Natural killer cell (primary cell): ENCODE measurements at places on chromosomes 6 and 20. TPM values are rescaled to one million over a fixed set of nuclear protein-coding genes. Genes with fewer than 3 reads are reported as not detected.

DNA sequence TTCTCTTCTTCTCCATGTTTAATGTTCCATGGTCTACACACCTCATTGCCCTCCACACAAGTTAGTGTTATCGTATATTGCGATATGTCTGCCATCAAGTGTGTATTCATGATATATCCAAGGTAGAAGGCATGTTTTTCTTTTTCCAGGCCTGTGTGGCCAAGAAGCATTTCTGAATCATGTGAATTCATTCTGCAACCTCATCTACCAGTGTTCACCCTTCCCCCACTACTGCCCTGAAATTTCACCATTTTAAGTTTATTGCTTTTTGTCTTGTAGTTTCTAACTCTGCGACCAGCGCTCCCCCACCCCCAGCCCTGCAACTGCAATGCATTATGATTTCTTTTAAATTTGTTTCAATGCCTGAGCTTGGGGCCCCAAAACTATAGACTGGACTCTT lies 618.0 kb upstream of the FLRT3 start:
- no peaks in the 10 kb centered on the region for H3K4me1 ChIP-seq
- no peaks in the 10 kb centered on the region for H3K36me3 ChIP-seq
- no peaks in the 10 kb centered on the region for H3K27me3 ChIP-seq
- H3K4me3 ChIP-seq = no peak overlapping the region

Gene RNF8
- total RNA-seq = 14.0 TPM

DNA sequence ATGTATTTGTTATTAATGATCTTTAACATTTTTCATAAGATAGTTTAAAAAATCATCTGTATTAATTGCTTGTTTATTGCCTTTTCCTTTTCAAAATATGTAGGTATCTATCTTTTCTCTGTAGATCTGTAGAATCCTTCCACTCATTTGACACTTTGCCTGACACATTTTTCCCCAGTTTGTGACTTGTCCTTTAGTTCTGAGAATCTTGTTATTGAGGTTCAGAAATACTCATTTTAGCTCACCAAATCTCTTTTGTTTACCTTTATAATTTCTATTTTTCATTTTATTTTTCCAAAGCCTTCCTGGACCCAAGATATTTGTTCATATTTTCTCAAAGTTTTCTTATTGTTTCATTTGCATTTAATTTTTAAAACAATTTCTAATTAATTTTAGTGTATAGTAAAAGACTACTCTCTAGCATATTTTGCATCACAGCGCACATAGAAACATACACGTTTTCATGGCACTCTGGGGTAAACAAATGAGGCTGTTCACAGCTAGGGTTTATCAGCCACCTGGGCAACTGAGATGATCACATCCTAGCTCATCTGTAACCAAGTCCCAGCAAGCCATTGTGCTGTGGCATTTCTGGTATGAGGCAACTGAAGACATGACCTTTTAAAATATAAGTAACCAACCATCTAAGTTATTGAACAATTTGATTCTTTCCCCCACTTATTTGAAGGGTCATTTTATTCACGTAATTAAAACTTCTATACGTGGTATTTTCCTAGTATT lies 275.7 kb downstream of the ADGB start:
- H3K36me3 ChIP-seq = no peaks in the 10 kb centered on the region
- no peak overlapping the region for H3K27ac ChIP-seq
- no peak for DNase-seq
- no peaks in the 10 kb centered on the region for H3K27me3 ChIP-seq
- no peaks in the 10 kb centered on the region for H3K4me1 ChIP-seq

DNA sequence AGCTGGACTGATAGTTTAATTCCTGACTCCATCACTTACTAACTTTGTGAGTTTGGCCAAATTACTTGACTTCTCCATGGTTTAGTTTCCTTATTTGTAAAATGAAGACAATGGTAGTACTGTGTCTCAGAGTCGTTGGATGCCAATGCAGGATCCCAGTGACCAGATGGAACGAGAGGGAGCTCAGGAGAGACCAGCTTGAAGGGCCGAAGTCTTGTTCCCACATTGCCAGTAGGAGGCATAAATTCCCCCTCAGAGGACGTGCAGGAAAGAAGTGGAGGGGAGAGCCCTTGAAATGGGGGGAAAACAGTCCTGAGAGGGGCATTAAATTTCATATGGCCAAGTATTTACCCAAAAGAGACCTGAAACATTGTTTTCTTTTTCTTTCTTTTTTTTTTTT lies 2.1 kb upstream of the MUC22 start:
- H3K27ac ChIP-seq = no peak overlapping the region
- H3K27me3 ChIP-seq = no peaks in the 10 kb centered on the region
- no peak overlapping the region for H3K4me3 ChIP-seq
- H3K36me3 ChIP-seq = no peaks in the 10 kb centered on the region

DNA sequence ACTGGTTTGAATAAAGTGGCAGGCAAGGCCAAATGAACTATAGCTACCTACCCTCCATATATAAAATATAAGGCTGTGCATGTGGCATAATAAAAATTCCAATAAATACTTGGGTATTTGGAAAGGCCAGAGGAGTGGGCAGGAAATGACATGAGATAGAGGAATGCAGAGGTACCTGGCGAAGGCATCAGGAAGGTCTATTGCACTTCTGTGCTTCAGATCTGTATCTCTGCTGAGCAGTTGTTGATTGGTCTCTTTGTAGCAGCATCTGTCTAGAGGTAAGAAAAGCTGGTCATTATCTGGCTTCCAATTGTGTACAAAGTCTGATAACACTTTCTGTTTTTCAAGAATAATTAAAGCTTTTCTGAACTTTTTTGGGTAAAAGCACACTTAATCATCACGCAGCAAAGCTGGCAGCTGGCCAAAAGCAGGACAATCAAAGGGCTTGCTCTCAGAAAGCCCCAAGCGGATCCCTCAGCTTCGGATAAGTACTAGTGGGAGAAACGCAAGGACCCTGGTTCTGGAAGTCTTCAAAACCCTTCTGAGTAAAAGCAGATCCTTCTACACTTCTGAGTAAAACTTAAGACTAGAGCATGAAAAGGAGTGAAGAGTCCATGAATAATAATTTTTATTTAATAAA lies 120.1 kb upstream of the TCF21 start:
- DNase-seq = no peak
- no peaks in the 10 kb centered on the region for H3K36me3 ChIP-seq
- H3K4me1 ChIP-seq = no peaks in the 10 kb centered on the region
- H3K27ac ChIP-seq = no peak overlapping the region
- no peaks in the 10 kb centered on the region for H3K27me3 ChIP-seq

Gene AGER
- 25.1 TPM for total RNA-seq
